ENCODE measurements at places on chromosomes 13 and 19.

- no peak for DNase-seq
- peaks cover 8% of the 10 kb centered on the region for H3K27me3 ChIP-seq
- no peaks in the 10 kb centered on the region for H3K4me1 ChIP-seq
- no peak overlapping the region for H3K4me3 ChIP-seq
- H3K36me3 ChIP-seq: no peaks in the 10 kb centered on the region
Measured at GRCh38 chr19:29562299-29563297, 36.8 kb downstream of the VSTM2B start.

DNA sequence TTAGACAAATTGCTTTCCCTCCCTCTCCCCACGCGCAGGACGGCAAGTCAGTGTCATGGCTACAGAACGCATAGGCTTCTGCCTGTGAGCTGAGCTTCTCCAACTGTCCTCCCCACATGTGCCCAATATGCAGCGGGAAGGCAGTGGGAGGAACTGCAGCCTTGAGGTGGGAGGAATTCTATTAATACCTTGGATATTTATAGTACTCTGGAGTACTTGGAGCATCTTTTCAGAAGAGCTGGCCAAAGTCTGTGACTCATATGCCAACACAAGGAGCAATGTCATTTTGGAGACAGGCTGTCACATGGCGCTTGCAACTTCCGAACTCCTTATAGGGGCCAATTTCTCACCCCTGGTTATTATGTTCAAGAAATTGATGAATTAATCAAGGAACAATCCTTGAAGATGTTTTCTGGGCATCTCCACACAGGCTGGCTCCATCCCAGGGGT is 245.0 kb upstream of the SERP2 start:
- H3K27me3 ChIP-seq: peaks cover 4% of the 10 kb centered on the region
- no peaks in the 10 kb centered on the region for H3K36me3 ChIP-seq
- peaks cover 40% of the 10 kb centered on the region for H3K4me1 ChIP-seq
- no peak overlapping the region for H3K27ac ChIP-seq
- H3K4me3 ChIP-seq: no peak overlapping the region

GRCh38 chr13:110212529-110212928 is 94.4 kb downstream of the COL4A1 start:
- peaks cover 21% of the 10 kb centered on the region for H3K4me1 ChIP-seq
- H3K36me3 ChIP-seq: no peaks in the 10 kb centered on the region
- H3K27me3 ChIP-seq: peaks cover 2% of the 10 kb centered on the region
- no peak overlapping the region for H3K4me3 ChIP-seq
- DNase-seq: no peak

DNA sequence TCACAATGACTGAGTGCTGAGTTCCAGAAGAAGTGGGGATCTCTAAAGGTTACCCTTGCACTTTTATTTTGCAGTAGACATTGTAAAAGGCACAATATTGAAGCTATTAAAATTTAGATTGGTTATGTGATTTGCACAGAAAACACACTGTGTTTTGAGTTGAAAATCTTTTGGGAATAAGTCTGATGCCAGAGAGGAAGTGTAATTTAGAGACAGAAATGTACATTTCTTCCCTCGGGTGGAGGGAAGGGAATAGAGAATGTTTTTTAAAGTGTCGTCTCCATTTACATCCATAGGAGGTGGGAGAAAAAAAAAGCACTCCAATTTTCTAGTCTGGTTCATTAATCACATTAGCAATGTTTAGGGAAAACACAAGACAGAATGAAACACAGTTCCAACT is 465.8 kb downstream of the OLFM4 start:
- no peaks in the 10 kb centered on the region for H3K4me1 ChIP-seq
- H3K4me3 ChIP-seq: no peak overlapping the region
- no peaks in the 10 kb centered on the region for H3K27me3 ChIP-seq
- no peaks in the 10 kb centered on the region for H3K36me3 ChIP-seq
- DNase-seq: no peak

DNA sequence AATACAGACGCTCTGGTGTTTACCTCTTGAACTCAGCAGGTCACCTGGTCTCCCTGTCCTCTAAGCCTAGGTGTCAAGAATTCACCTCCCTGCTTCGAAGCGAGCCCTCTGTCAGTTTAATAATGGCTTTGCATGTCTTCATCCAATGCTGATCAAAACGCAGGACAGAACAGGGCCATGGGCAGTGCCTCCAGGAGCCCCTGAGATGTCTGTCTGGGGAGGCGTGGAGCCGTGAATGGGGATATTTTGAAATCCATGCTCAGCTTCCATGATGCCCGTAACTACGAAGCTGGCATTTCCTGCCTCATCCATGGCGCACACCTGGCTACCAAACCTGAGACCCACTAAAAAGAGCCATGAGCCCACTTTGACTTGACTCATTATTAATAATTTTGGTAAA is 113.7 kb downstream of the RAB20 start:
- peak overlapping the region; percentile 54 for H3K4me3 ChIP-seq
- peaks cover 28% of the 10 kb centered on the region for H3K36me3 ChIP-seq
- peaks cover 65% of the 10 kb centered on the region for H3K4me1 ChIP-seq

DNA sequence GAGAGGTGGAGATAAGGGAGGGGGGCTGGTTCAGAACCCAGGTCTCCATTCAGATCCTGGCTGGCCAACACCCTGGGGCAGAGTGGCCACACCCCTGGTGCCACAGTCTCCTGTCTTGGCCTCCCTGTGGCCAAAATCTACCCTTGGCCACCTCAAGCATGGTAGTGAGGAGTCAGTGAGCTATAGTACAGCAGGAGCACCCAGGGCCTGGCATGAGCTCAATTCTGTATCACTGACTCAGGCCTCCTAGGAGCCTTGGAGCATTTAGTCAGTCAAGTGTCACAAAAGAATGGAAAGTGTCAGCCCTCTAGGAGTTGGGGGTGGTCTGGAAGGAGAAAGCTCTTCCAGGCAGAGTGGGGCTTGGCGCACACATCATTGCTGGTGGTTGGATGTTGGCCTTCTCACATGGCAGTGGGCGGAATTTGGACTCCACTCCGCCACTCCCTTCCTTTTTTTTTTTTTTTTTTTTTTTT is 6.6 kb upstream of the CD79A start:
- peaks cover 27% of the 10 kb centered on the region for H3K27me3 ChIP-seq
- peaks cover 33% of the 10 kb centered on the region for H3K36me3 ChIP-seq
- no peak overlapping the region for H3K4me3 ChIP-seq
- H3K27ac ChIP-seq: peak overlapping the region; percentile 71
- peak; percentile 58 for DNase-seq
- peaks cover 9% of the 10 kb centered on the region for H3K4me1 ChIP-seq

DNA sequence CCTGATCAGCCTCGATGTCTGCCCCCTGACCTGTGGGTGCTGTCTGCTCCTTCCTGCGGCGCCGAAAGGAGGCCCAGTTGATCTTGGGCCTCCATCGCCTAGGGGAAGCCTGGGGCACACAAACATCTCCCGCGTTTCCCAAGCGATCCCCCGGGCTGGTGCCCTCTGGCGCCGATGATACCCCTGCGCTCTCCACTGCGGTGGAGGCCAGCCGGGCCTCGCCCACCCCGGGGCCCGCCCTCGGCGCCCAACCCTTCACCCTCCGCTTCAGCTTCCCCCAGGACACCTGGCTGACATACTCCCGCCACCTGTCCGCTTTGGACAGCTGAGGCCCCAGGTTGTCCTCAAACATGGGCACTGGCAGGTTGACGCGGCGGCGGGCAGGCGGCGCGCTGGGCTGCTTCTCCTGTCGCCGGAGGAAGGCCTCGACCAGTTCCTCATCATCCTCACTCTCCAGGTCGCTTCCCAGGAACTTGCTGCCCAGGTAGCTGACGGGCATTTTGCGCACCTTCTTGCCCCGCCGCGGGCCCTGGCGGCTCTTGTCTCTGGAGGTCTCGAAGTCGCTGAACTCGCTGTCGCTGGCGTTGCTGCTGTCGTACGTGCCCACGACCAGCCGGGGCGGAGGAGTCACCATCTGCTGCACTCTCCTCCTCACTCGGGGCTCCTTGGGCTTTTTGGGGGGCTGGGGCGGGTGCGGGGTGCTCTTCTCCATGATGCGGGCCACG is 1.3 kb downstream of the CCDC8 start:
- H3K36me3 ChIP-seq: peaks cover 5% of the 10 kb centered on the region
- H3K4me3 ChIP-seq: peak overlapping the region; percentile 86
- peaks cover 48% of the 10 kb centered on the region for H3K4me1 ChIP-seq
- peaks cover 19% of the 10 kb centered on the region for H3K27me3 ChIP-seq

DNA sequence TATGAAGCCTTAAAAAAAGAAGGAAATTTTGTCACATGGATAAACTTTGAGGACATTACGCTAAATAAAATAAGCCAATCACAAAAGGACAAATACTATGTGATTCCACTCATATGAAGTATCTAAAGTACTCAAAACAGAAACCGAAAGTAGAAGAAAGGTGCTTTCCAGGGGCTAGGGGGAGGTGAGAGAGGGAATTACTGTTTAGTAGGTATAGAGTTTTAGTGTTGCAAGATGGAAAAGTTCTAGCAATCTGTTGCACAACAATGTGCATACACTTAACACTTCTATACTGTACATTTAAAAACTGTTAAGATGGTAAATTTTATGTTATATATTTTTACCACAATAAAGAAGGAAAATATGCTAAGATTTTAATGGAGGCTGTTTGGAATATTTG is 83.0 kb downstream of the POLR1D start:
- H3K27me3 ChIP-seq: peaks cover 5% of the 10 kb centered on the region
- H3K4me1 ChIP-seq: no peaks in the 10 kb centered on the region
- DNase-seq: no peak

GRCh38 chr13:109152941-109153340 is 523.5 kb downstream of the MYO16 start:
- peaks cover 13% of the 10 kb centered on the region for H3K36me3 ChIP-seq
- H3K4me1 ChIP-seq: peaks cover 72% of the 10 kb centered on the region
- H3K27ac ChIP-seq: no peak overlapping the region

- peaks cover 41% of the 10 kb centered on the region for H3K27me3 ChIP-seq
- H3K27ac ChIP-seq: peak overlapping the region; percentile 79
- peaks cover 36% of the 10 kb centered on the region for H3K36me3 ChIP-seq
- H3K4me3 ChIP-seq: peak overlapping the region; percentile 62
- peaks cover 31% of the 10 kb centered on the region for H3K4me1 ChIP-seq
Measured at GRCh38 chr19:38729653-38730469, 14.4 kb downstream of the CAPN12 start.

- H3K27me3 ChIP-seq: no peaks in the 10 kb centered on the region
- H3K36me3 ChIP-seq: no peaks in the 10 kb centered on the region
- DNase-seq: no peak
- no peaks in the 10 kb centered on the region for H3K4me1 ChIP-seq
- H3K4me3 ChIP-seq: no peak overlapping the region
Measured at GRCh38 chr13:102333320-102334198, 68.3 kb downstream of the FGF14 start.

All from HFFc6 (cell line).